Central memory CD4-positive, alpha-beta T cell (primary cell): ENCODE measurements at places on chromosomes 1 and 21.

- DNase-seq: no peak
Measured at GRCh38 chr1:22547818-22548462, 15.3 kb upstream of the EPHA8 start.

GRCh38 chr1:176177764-176178163 is 29.3 kb downstream of the COP1 start:
- no peak for DNase-seq

DNA sequence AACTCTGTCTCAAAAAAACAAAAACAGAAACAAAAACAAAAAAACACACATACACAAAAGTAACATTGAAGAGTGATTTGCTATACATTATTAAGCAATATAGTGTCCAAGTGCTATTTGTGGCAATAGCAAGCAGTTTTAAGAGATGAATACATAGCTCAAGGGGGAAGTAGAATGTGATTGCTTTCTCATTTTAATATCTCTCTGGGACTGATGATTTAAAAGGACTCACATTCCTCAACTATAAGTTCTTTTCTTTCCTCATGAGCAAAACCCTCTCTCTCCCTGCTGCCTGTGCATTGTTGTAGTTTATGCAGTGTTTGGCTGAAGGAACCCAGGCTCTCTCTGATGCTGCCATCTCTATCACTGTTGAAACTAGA is 47.0 kb upstream of the CSF1 start:
- no peak for DNase-seq

- DNase-seq: no peak
Measured at GRCh38 chr1:2476061-2476999, at the start of gene PLCH2. TSS of gene PLCH2 (plus strand) at chr1:2476289. CDS start at chr1:2476589, 300 bp downstream.

DNA sequence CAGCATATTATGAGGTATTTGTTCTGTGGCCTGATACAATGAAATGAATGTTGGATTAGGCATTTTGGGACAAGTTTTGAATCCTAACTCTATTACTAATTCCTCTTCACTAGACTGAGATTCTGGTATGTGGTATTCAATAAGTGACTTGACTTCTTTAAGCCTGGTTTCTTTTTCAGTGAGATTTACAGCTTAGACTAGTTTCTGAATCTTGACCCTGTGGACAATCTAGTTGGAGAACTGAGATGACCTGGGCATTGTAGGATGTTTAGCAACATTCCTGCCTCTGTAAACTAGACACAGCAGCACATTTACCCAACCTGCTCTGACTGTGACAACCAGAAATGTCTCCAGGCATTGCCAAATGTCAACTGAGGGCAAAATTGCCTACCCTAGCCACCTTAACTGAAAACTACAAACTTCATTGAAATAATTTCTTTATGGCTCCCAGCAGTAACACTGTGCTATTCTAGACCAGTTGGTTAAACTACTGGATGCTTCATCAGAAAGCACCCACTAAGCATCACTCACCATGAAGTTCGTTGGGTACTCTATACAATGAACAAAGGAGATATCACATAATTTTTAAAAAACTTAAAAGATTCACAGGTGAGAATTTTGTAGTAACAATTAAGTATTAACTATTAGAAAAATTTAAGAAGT is 16.8 kb downstream of the PTPRC start:
- no peak for DNase-seq

- DNase-seq: no peak
Measured at GRCh38 chr1:2294725-2295078, 66.6 kb downstream of the SKI start.
